ENCODE measurements at places on chromosomes 3 and 15. TPM values are rescaled to one million over a fixed set of nuclear protein-coding genes. Genes with fewer than 3 reads are reported as not detected.

Gene ITGB5
- polyA plus RNA-seq: 39.4 TPM

Gene CDHR4
- not detected for polyA plus RNA-seq

Gene GLCE
- polyA plus RNA-seq: 9.7 TPM

DNA sequence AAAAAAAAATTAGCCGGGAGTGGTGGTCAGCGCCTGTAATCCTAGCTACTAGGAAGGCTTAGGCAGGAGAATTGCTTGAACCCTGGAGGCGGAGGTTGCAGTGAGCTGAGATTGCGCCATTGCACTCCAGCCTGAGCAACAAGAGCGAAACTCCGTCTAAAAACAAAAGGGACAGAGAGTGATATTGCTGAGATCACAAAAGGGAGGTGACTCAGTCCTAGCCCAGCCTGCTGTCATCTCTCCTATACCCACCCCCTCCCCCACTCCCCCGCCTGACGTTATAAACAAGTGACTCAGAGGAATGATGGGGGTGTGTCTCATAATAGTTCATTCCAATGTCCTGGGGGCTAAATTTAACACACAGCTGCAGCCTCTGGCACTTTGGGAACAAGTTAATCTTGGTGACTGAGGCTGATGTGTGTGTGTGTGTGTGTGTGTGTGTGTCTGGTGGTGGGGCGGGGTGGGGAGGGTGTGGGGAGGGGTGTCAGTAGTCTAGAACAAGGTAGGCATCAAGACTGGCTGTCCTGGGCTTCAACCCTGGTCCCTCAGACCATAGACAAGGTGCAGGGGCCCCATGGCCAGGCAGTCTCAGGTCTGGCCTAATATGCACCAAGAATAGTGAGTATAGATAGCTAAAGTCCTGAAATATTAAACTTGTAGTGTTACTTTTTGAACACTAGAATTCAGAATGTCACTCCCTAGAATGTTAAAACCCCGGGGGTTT lies 1.3 kb upstream of the KLHL40 start:
- DNase-seq: peak; percentile 98
- H3K4me3 ChIP-seq: no peak overlapping the region
- H3K27me3 ChIP-seq: no peaks in the 10 kb centered on the region
- peaks cover 32% of the 10 kb centered on the region for H3K4me1 ChIP-seq

DNA sequence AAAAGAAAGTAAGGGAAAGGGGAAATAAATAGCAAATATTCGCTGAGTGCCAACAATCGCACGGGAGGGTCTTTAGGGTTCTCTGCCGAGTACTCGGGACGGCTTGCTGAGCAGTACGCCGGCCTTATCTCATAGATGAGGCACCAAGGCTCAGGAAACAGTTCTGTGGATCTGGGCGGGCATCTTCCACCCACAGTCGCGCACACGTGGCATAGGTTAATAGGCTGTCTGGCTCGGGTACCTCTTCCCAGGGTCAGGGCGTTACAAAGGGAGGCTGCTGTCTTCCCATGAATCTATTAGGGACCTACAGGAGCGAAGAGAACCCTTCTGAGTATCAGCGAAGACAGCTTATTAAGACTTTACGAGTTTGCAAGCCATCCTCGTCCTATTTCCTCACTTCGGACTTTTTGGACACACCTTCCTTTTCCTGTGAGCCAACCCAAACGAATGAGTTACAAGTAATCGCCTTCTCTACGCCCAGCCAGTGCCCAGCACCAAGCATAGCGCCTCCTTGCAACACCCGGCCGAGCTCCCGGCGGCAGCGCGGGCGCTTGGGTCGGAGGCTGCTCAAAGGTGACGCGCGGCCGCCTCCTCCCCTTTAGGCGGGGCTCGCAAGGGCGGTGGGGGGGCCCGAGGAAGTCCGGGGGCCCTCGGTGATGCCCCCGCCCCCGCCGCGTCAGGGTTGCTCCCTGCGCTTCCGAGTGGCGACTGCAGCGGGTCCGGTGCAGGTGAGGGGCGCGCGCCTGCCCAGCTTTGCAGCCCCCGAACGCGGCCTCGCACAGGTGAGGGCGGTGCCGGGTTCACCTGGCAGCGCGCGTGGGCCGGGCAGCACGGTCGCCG lies at the start of gene MCTP2:
TSS of gene MCTP2 (plus strand) at position 679 of the 840 bp plus-strand sequence. CDS start 66,705 bp downstream, outside the sequence.
- H3K27ac ChIP-seq: peak within 1 kb of the TSS; percentile 33
- no peaks in the 10 kb centered on the region for H3K36me3 ChIP-seq
- H3K27me3 ChIP-seq: 0 out of 2 replicates have a peak, but pooled peaks cover 3% of the 10 kb centered on the region

GRCh38 chr3:107846279-107846852 lies 244.5 kb downstream of the CD47 start:
- peak overlapping the region; percentile 60 for H3K27ac ChIP-seq
- H3K27me3 ChIP-seq: no peaks in the 10 kb centered on the region
- peaks cover 7% of the 10 kb centered on the region for H3K4me1 ChIP-seq
- H3K36me3 ChIP-seq: no peaks in the 10 kb centered on the region
- DNase-seq: peak; percentile 79

Gene RTF1
- polyA plus RNA-seq: 61.7 TPM

- no peak overlapping the region for H3K27ac ChIP-seq
- no peak overlapping the region for H3K4me3 ChIP-seq
- DNase-seq: no peak
- H3K27me3 ChIP-seq: no peaks in the 10 kb centered on the region
- no peaks in the 10 kb centered on the region for H3K4me1 ChIP-seq
Observed at GRCh38 chr15:97691078-97691477, 269.4 kb upstream of the ARRDC4 start.

- H3K27ac ChIP-seq: no peak overlapping the region
- H3K4me3 ChIP-seq: no peak overlapping the region
- DNase-seq: peak; percentile 25
- H3K4me1 ChIP-seq: peaks cover 17% of the 10 kb centered on the region
- H3K27me3 ChIP-seq: no peaks in the 10 kb centered on the region
Observed at GRCh38 chr3:111943533-111943932, 35.3 kb upstream of the ABHD10 start.

Gene SLC28A2
- not detected for polyA plus RNA-seq

GRCh38 chr3:148879256-148879655 lies 14.2 kb downstream of the CPA3 start:
- H3K27ac ChIP-seq: no peak overlapping the region
- H3K27me3 ChIP-seq: no peaks in the 10 kb centered on the region
- H3K4me3 ChIP-seq: no peak overlapping the region
- no peak for DNase-seq

DNA sequence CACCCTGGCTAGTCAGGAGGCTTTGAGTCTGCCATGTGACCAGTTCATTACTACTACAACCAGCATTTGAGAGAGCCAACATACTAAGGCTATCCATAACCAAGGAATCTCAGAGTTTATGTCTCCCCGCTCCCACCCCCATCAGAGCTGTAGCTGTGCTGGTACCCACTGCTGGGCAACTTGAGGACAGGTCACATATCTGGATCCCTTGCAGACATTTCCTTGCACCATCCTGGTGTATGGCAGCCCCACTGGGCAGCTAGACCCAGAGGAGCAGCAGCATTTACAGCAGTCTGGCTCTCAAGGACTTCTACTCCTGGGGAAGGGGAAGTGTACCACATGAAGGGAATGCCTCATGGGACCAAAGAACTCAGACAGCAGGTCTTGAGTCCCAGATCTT lies 160.8 kb upstream of the ST8SIA2 start:
- no peaks in the 10 kb centered on the region for H3K36me3 ChIP-seq
- no peak overlapping the region for H3K4me3 ChIP-seq
- DNase-seq: no peak
- no peaks in the 10 kb centered on the region for H3K4me1 ChIP-seq
- peaks cover 5% of the 10 kb centered on the region for H3K27me3 ChIP-seq

Gene NANOGP8
- polyA plus RNA-seq: not detected

DNA sequence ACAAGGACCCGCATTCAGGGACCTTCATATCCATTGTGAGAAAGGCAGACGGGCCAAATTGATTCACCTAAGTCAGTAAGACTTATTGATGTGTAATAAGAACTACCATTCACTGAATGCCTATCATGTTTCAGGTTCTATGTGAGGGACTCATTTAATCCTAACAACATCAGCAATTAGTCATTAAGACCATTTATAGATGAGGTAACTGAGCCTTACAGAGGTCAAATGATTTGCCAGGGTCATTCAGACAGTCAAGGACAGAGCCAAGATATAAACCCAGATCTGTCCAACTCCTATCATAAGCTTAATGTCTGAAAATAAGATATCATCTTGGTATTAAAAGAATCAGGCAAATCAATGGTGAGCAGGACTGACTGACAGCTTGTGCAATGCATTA lies 453.8 kb downstream of the MAGI1 start:
- no peak overlapping the region for H3K4me3 ChIP-seq
- DNase-seq: no peak
- peaks cover 6% of the 10 kb centered on the region for H3K4me1 ChIP-seq

GRCh38 chr3:142359367-142359766 lies 88.5 kb downstream of the XRN1 start:
- no peak for DNase-seq
- no peak overlapping the region for H3K27ac ChIP-seq
- no peak overlapping the region for H3K4me3 ChIP-seq
- peaks cover 58% of the 10 kb centered on the region for H3K36me3 ChIP-seq

DNA sequence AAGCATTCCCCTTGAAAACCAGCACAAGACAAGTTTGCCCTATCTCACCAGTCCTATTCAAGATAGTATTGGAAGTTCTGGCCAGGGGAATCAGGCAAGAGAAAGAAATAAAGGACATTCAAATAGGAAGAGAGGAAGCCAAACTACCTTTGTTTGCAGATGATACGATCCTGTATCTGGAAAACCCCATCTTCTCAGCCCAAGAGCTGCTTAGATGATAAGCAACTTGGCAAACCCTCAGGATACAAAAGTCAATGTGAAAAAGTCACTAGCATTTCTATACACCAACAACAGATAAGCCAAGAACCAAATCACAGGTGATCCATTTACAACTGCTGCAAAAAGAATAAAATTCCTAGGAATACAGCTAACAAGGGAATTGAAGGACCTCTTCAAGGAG lies 403.7 kb upstream of the AZI2 start:
- no peaks in the 10 kb centered on the region for H3K4me1 ChIP-seq
- no peak overlapping the region for H3K4me3 ChIP-seq
- DNase-seq: no peak
- no peaks in the 10 kb centered on the region for H3K36me3 ChIP-seq

GRCh38 chr3:15933439-15934139 lies 135.8 kb upstream of the ANKRD28 start:
- peak; percentile 80 for DNase-seq
- H3K4me3 ChIP-seq: no peak overlapping the region
- no peak overlapping the region for H3K27ac ChIP-seq
- H3K4me1 ChIP-seq: peaks cover 13% of the 10 kb centered on the region

Gene XCR1
- not detected for polyA plus RNA-seq

GRCh38 chr3:140505213-140505612 lies 172.7 kb upstream of the TRIM42 start:
- no peak overlapping the region for H3K4me3 ChIP-seq
- no peak for DNase-seq
- H3K4me1 ChIP-seq: no peaks in the 10 kb centered on the region
- no peak overlapping the region for H3K27ac ChIP-seq
- H3K27me3 ChIP-seq: peaks cover 7% of the 10 kb centered on the region

DNA sequence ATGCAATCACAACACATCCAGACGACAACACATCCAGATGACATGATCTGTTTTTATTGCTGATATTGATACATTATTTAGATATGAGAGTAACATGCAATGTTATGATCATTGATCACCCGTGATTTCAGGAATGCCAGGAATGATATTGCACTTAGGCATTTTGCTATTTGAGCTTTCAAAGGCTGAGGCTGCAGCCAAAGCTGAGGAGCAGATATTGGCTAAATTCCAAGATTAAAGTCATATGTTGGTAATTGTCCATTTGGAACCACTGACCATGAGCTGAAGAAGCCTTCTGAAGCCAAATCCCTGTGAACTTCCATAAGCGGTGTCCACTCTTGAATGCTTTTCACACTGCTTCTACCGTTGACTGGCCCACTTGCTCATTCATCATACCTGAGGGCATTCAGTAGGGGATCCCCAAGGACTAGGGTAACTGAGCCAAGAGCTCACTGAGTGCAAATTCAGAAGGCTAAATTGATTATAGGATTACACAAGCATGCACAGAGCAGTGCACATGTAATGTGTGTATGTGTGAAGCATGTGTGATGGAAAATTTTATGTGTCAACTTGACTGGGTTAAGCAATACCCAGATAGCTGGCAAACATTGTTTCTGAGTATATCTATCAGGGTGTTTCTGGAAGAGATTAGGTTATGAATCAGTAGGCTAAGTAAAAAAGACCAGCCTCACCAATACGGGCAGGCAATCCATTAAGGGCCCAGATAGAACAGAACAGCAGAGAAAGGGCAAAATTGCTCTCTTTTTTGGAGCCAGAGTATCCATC lies 92.1 kb upstream of the PLAAT1 start:
- no peak overlapping the region for H3K27ac ChIP-seq
- no peak overlapping the region for H3K4me3 ChIP-seq
- H3K36me3 ChIP-seq: no peaks in the 10 kb centered on the region
- H3K4me1 ChIP-seq: no peaks in the 10 kb centered on the region
- no peaks in the 10 kb centered on the region for H3K27me3 ChIP-seq

- H3K36me3 ChIP-seq: no peaks in the 10 kb centered on the region
- no peak overlapping the region for H3K4me3 ChIP-seq
- no peak overlapping the region for H3K27ac ChIP-seq
- no peak for DNase-seq
- 0 out of 2 replicates have a peak, but pooled peaks cover 4% of the 10 kb centered on the region for H3K27me3 ChIP-seq
- no peaks in the 10 kb centered on the region for H3K4me1 ChIP-seq
Observed at GRCh38 chr3:87975716-87976115, 83.1 kb downstream of the CGGBP1 start.

DNA sequence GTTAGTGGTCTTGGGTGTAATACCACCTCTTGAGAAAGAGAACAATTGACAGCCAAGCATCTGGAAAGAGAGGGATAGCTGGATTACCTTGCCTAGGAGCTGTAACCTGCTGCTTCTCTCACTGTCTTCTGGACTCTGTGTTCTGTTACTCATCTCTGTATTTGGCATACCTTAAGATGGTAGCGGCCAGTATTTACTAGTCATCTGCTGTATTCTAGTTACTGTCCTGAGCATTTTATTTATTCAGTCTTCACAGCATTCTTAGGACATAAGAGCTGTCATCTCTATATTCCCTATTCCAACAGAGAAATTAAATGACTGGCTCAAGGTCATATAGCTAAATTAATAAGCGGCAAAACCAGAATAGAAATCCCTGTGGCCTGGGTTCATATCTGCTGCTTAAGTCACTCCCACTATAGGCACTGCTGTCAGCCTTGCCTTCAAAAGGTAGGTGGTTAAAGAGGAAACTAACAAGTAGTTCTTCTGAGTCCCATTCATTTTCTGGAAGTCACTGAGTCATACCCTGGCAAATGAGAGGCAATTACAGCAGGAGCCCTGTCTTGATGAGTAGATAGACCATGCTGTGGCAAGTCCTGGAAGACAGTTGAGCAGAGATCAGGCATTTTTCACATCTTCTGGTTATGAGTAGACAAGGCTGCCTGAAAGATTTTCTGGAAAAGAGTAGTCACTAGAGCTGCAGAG lies 68.2 kb downstream of the RAB7A start:
- no peak overlapping the region for H3K4me3 ChIP-seq
- peaks cover 22% of the 10 kb centered on the region for H3K4me1 ChIP-seq
- peak overlapping the region; percentile 79 for H3K27ac ChIP-seq
- H3K27me3 ChIP-seq: no peaks in the 10 kb centered on the region
